Activated naive CD4-positive, alpha-beta T cell treated with anti-CD3 and anti-CD28 coated beads for 36 hours (primary cell): ENCODE measurements at places on chromosomes 2 and 18. TPM values are rescaled to one million over a fixed set of nuclear protein-coding genes. Genes with fewer than 3 reads are reported as not detected.

RETREG2 gene
- 44.1 TPM for total RNA-seq

GRCh38 chr18:73577365-73577764, 570.3 kb downstream of the FBXO15 start:
- no peaks in the 10 kb centered on the region for H3K27me3 ChIP-seq
- no peak for DNase-seq
- no peaks in the 10 kb centered on the region for H3K4me1 ChIP-seq
- H3K27ac ChIP-seq = no peak overlapping the region
- H3K4me3 ChIP-seq = no peak overlapping the region

DUSP2 gene
- total RNA-seq = 429 TPM

GRCh38 chr2:63698786-63699548, 110.2 kb downstream of the MDH1 start:
- DNase-seq = peak; percentile 22
- no peaks in the 10 kb centered on the region for H3K36me3 ChIP-seq
- no peak overlapping the region for H3K27ac ChIP-seq
- H3K4me1 ChIP-seq = no peaks in the 10 kb centered on the region
- H3K27me3 ChIP-seq = no peaks in the 10 kb centered on the region

GRCh38 chr2:32699151-32699550, 71.3 kb downstream of the TTC27 start:
- DNase-seq = no peak
- no peak overlapping the region for H3K4me3 ChIP-seq
- H3K36me3 ChIP-seq = peaks cover 6% of the 10 kb centered on the region
- H3K4me1 ChIP-seq = peaks cover 10% of the 10 kb centered on the region
- H3K27ac ChIP-seq = no peak overlapping the region

GRCh38 chr18:48324651-48325050, 84.5 kb downstream of the ZBTB7C start:
- no peak overlapping the region for H3K4me3 ChIP-seq
- no peaks in the 10 kb centered on the region for H3K36me3 ChIP-seq
- peaks cover 5% of the 10 kb centered on the region for H3K27me3 ChIP-seq
- no peak for DNase-seq
- no peak overlapping the region for H3K27ac ChIP-seq

DNA sequence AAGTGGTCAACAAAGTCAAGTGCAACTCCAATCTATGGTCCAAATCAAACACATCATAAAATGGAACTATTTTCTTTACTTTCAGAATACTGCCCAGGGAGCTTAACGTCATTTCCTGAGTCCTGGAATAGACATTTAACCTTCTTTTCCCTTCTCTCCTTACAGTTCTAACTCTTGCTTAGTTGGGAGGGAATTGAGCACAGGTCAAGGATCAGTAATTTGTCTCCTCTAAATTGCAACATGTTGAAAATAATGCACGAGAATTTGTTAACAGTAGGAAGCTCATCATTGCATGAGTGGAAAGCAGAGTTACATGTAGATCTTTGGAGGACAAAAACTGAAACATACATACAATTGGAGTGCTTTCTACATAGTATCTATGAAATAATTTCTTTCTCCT, 87.7 kb downstream of the MEP1B start:
- H3K4me1 ChIP-seq = no peaks in the 10 kb centered on the region
- H3K4me3 ChIP-seq = no peak overlapping the region
- no peak overlapping the region for H3K27ac ChIP-seq
- no peak for DNase-seq

GRCh38 chr18:9704233-9705118, 3.6 kb upstream of the RAB31 start:
- H3K27me3 ChIP-seq = peaks cover 51% of the 10 kb centered on the region
- H3K27ac ChIP-seq = no peak overlapping the region
- H3K36me3 ChIP-seq = no peaks in the 10 kb centered on the region
- H3K4me1 ChIP-seq = peaks cover 9% of the 10 kb centered on the region

CACNB4 gene
- 0.10 TPM for total RNA-seq

DNA sequence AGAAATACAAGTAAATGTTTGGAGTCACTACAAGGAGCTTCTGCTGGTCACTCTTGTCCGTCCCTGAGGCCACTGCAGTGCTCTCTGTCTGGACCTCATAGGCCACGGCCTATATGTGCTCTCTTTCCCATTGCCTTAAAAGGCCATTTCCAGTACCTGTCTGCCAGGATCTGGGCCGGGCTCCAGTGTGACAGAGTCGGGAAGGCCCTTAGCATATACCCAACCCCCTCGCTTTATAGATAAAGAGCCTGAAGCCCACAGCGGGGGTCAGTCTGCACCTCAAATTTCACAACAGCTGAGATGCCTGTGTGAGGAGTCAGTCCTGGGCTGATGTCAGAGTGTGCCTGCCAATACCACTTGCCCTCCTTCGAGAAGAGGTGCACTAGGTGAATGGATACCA, 39.9 kb downstream of the ADD2 start:
- no peak overlapping the region for H3K27ac ChIP-seq
- H3K27me3 ChIP-seq = no peaks in the 10 kb centered on the region
- H3K36me3 ChIP-seq = no peaks in the 10 kb centered on the region
- H3K4me1 ChIP-seq = no peaks in the 10 kb centered on the region

GRCh38 chr2:138877421-138877820, 97.2 kb upstream of the NXPH2 start:
- H3K4me1 ChIP-seq = no peaks in the 10 kb centered on the region
- no peak for DNase-seq
- H3K4me3 ChIP-seq = no peak overlapping the region

GRCh38 chr2:121565389-121566250, 34.9 kb downstream of the RNU4ATAC start:
- peaks cover 64% of the 10 kb centered on the region for H3K4me1 ChIP-seq
- H3K36me3 ChIP-seq = peaks cover 7% of the 10 kb centered on the region
- DNase-seq = no peak
- no peak overlapping the region for H3K27ac ChIP-seq
- no peaks in the 10 kb centered on the region for H3K27me3 ChIP-seq

DNA sequence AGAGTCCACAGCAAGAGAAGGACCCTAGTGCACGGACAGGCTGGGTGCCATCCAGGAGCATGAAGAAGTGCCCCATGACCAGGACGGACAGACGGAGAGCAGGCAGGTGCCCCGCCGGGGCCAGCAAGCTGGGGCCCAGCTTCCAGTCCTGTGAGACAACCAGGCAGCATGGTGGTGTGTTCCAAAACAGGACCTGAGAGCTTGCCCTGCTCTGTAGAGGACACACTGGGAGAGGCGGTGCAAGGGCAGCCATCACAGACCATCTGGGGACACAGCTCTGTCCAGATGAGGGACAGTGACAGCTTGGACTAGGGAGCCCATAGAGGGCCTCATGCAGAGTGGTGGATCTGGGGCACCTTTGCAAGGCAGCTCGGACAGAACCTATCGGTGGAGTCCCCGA, 279.8 kb downstream of the EIPR1 start:
- H3K4me3 ChIP-seq = no peak overlapping the region
- H3K27me3 ChIP-seq = peaks cover 8% of the 10 kb centered on the region
- no peaks in the 10 kb centered on the region for H3K36me3 ChIP-seq
- no peak for DNase-seq

TMEM163 gene
- not detected for total RNA-seq

DNA sequence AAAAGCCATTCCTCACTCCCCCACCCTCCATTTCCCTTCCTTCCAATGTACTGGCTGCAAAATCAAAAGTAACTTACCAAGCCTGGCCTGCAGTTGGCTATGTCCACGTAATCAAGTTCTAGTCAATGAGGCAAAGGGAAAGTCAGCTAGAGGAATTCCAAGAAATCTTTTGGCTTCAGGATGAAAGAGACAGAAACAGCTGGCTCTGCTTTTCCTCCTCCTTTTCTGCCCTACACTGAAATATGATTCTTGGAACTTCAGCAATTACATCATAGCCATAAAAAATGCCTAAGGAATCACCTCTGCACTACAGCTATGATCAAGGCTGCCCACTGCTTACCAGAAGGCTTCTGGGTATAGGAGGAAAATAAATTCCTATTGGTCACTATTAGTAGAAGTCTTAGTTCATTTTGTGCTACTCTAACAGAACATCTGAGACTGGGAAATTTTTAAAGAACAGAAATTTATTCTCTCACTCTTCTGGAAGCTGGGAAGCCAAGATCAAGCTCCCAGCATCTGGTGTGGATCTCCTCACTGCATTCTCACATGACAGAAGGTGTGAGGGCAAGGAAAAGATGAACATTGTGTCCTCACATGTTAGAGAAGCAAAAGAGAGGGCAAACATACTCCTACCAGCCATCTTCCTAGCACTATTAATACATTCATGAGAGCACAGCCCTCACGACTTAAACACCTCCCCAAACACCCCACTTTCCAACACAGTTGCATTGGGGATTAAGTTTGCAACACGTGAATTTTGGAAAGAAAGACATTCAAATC, 219.9 kb downstream of the TMX3 start:
- DNase-seq = no peak
- H3K4me1 ChIP-seq = no peaks in the 10 kb centered on the region

- H3K4me1 ChIP-seq = no peaks in the 10 kb centered on the region
- no peaks in the 10 kb centered on the region for H3K36me3 ChIP-seq
- H3K27ac ChIP-seq = no peak overlapping the region
- DNase-seq = no peak
Measured at GRCh38 chr2:121258051-121258450, 27.0 kb downstream of the TFCP2L1 start.

EFHD1 gene
- total RNA-seq = 1.3 TPM

DNA sequence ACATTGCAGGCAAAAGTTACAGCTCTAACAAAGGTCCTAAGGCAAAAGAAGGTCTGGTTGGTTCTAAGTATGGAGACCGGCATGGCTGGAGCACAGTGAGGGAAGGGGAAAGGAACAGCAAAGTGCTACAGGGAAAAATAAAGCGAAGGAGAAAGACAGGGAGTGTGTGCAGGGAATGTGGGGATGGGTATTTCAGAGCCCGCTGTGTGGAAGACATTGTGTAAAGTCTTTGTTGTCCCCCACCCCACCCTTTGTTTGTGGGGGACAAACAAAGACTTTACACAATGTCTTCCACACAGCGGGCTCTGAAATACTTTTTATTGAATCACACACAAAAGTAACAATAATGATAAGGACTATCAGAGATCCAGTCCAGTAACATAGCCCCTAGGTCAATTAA, 28.9 kb upstream of the C2orf15 start:
- no peaks in the 10 kb centered on the region for H3K4me1 ChIP-seq
- no peak overlapping the region for H3K4me3 ChIP-seq
- no peak for DNase-seq
- H3K27me3 ChIP-seq = no peaks in the 10 kb centered on the region

AQP12B gene
- not detected for total RNA-seq

DNA sequence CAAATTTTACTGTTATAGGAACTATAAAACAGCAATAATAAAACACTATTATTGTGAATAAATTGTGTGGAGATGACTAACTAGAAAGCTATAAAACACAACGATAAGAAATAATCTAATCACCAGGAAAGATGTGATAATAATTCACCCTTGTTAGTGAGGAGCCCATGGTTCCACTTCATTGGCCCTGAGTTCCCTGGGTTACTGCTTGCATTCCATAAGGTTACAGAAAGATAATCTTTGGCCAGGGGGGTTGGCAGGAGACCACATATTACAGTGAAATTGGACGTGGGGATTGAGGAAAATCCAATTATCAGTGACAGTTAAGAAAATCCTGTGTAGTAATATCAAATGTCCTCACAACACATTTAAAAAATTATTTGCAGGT, 2.5 kb upstream of the CPO start:
- no peaks in the 10 kb centered on the region for H3K27me3 ChIP-seq
- no peak overlapping the region for H3K4me3 ChIP-seq
- no peak for DNase-seq
- no peak overlapping the region for H3K27ac ChIP-seq
- H3K36me3 ChIP-seq = no peaks in the 10 kb centered on the region

POTEF gene
- not detected for total RNA-seq

- peak overlapping the region; percentile 58 for H3K27ac ChIP-seq
- H3K36me3 ChIP-seq = peaks cover 20% of the 10 kb centered on the region
- peaks cover 11% of the 10 kb centered on the region for H3K4me1 ChIP-seq
- peak; percentile 14 for DNase-seq
- no peaks in the 10 kb centered on the region for H3K27me3 ChIP-seq
- no peak overlapping the region for H3K4me3 ChIP-seq
Measured at GRCh38 chr2:233556881-233557736, 9.5 kb downstream of the USP40 start.

- no peak for DNase-seq
- H3K4me3 ChIP-seq = no peak overlapping the region
- no peak overlapping the region for H3K27ac ChIP-seq
- no peaks in the 10 kb centered on the region for H3K36me3 ChIP-seq
Measured at GRCh38 chr18:75638223-75638775, 210.8 kb upstream of the SMIM21 start.

DNA sequence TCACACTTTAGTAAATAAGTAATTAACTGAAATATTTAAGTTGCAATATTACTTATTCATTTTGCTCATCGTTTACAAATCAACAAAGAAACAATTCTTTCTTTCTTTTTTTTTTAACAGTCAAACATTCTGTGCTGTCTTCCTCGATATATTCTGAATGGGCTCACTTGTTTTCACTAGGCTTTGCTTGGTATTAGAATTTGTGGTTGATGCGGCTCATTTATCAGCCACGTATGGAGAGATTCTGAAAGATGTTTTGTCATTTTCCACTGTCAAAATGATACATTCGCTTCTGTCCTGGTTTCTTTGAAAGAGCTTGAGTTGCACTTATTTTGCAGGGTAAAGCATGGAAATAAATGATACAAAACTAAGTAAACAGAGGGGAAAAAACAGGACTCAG, 323.7 kb downstream of the LRRTM1 start:
- no peaks in the 10 kb centered on the region for H3K27me3 ChIP-seq
- no peak overlapping the region for H3K27ac ChIP-seq
- no peak for DNase-seq
- no peak overlapping the region for H3K4me3 ChIP-seq
- no peaks in the 10 kb centered on the region for H3K36me3 ChIP-seq
- no peaks in the 10 kb centered on the region for H3K4me1 ChIP-seq

DNA sequence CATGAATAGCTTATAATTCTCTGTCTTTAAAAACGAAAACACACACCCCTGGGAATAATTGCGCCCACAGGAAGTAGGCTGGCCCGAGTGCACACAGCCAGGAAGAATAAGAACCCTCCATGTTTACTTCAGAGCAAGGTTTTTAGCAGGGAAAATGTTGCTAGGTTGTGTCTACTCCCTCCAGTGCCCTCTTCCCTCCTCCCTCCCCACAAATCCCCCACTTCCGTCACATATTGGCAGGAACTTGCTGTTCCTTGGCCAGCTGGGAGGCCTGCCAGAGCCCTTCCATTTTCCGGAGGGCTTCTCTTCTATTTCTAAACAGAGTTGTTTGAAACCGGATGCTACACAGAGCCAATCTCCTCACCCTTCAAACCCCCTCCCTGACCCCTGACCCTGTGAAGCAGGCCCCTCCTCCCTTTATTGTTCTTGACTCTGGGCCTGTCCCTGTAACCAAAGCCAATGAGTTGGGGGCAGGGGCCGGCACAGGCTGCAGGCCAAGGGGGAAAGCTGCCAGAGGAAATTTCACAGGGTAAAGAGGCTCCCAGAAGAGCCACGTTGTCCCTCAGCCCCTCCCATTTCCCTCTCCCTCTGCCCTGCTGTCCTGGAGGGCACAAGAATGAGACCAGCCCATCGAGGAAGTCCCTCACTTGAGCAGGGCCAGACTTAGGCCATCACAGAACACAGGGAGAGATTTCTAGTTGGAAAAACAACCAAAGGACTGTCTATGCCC, 49.8 kb upstream of the LGALSL start:
- DNase-seq = no peak
- H3K36me3 ChIP-seq = no peaks in the 10 kb centered on the region
- no peaks in the 10 kb centered on the region for H3K4me1 ChIP-seq
- no peak overlapping the region for H3K4me3 ChIP-seq

- peaks cover 2% of the 10 kb centered on the region for H3K27me3 ChIP-seq
- no peak overlapping the region for H3K4me3 ChIP-seq
- no peaks in the 10 kb centered on the region for H3K4me1 ChIP-seq
- no peak overlapping the region for H3K27ac ChIP-seq
- H3K36me3 ChIP-seq = no peaks in the 10 kb centered on the region
Measured at GRCh38 chr2:64932371-64933216, 56.6 kb upstream of the SLC1A4 start.
